Neural crest cell (in vitro differentiated cells): ENCODE measurements at places on chromosomes 7 and 10.

DNA sequence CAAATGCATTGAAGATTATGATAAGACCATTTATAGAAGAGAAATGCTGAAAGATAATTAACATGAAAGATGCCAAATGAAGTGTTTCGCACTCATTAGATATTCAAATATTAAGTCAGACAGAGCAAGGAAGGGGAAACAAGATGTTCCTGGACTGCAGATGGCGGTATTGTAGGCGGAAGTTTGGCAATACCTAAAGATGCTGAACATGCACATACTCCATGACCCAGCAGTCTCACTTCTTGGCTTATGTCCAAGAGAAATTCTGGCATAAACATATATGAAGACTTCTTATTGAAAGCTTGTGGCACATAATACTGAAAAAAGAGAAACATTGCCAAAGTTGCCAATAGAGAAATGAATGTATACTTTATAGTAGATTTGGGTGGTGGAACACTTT is 325.4 kb upstream of the SEMA3C start:
- DNase-seq = no peak

GRCh38 chr7:36875794-36876193 is 151.5 kb upstream of the AOAH start:
- DNase-seq = no peak

- DNase-seq = no peak
Measured at GRCh38 chr10:27529010-27529783, 25.1 kb downstream of the RAB18 start.

GRCh38 chr7:35792873-35793489 is 7.9 kb upstream of the SEPTIN7 start:
- DNase-seq = no peak

DNA sequence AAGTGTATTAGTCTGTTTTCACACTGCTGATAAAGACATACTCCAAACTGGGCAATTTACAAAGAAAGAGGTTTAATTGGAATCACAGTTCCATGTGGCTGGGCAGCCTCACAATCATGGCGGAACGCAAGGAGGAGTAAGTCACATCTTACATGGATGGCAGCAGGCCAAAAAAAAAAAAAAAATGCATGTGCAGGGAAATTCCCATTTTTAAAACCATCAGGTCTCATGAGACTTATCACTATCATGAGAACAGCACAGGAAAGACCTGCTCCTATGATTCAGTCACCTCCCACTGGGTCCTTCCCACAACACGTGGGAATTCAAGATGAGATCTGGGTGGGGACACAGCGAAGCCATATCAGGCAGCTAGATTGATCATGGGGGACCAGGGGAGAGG is 136.8 kb downstream of the EXOC4 start:
- DNase-seq = no peak

DNA sequence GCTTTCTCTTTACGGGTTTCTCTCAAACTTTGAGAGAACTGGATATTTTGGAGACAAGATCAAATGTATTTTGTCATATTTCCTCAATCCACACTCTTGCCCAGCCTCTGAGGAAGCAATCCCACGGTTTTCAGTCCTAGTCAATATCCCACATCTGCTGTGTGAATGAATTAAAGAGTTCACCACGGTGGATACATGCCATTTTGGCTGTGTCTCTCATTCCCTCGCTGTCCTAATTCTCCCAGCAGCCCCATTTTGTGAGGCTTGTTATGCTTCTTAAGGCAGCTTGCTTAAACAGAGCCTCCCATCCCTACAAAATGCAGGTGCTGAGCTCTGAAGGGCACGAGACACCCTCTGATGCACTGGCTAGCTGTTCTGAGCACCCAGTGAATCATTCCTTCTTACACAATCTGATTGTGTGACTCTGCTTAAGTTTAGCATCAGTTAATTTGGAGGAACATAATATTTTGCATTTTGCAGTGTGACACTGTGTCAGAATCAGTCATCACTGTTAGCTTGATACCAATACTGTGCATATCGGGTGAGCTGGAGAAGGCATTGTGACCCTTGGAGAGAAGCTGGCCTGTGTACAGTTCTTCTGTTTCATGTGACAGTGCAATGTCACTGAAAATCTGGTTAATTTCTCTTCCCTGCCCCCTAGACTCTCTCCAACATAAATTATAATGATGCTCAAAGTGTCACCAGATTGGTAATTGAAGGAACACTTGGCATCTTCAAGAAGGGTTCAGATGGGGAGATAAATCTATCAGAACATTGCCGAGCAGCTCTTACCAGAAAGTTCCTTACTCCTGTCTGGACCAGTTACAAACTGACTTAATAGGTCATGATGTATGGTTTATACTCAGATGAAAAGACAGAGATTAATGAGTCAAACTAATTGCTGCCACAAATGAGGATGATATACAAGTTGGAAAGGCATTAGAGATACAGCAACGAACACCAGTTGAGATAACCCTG is 103.7 kb upstream of the AOAH start:
- no peak for DNase-seq

DNA sequence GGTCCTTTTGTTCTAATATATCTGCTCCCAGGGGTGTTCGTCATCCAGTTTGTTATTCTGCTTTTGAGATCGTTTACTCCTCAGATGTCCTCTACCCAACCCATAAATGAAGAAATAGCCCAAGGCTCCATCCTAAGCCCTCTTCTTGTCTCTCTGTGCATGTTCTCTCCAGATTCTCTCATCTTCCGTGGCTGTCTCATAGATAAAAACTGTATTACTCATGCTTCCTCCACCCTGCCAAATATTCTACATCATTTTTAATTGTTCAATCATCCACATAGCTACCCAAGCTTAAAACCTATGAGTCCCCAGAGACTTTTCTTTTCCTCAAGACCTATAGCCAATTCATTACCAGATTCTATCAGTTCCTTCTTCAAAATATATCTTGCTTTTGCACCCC is 44.9 kb downstream of the CAV1 start:
- no peak for DNase-seq

- DNase-seq = no peak
Measured at GRCh38 chr7:25624051-25624450, 395.8 kb upstream of the NPVF start.

GRCh38 chr7:148621563-148621962 is 31.0 kb downstream of the C7orf33 start:
- DNase-seq = no peak

DNA sequence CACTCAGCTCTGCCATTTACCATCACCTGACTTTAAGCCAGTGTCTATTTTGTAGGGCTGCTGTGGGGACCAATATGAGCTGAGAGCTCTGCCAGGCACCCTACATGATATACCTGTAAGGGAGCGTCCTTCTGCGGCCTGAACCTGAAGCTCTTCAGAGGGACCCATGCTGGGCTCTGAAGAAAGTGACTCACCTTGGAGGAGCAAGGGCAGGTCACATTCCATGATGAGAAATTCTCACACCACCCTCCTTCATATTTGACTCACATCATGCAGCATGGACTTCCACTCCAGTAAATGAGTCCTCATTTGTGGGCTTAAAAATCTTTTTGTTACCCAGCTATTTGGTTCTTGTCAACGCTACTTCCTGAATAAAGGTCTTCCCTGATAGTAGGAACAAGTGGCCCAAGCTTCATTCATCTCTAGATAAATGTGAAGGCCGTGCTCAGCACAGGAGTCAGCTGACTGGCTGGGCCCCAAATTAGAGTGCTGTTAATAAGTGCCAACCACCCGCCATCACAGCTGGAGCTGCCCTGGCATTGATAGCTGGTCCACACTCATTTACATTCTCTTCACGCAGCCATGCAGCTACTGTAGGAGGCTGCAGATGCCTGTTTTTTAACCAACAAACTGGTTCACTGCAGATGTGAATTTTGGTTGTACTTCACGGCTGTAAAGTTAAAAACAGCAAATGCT is 78.4 kb downstream of the RNF216 start:
- DNase-seq = no peak

DNA sequence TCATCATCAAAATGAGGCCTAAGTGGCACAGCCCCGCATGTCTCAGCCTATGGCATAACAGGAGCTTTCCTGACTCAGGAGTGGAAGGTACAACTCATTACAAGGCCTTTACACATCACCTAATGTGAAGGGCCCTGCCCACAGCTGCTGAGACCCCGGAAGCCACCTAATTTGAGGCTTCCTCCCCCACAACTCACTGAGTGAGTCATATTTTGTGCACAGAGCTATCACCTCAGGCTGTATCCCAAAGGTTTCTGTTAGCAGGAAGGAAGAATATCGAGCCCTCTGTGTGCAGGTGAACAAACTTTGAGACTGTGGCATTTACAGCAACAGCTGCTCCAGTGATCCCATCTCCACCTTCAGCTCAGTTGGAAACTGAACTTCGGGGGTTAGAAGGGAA is 20.6 kb downstream of the HTR5A start:
- DNase-seq = no peak

DNA sequence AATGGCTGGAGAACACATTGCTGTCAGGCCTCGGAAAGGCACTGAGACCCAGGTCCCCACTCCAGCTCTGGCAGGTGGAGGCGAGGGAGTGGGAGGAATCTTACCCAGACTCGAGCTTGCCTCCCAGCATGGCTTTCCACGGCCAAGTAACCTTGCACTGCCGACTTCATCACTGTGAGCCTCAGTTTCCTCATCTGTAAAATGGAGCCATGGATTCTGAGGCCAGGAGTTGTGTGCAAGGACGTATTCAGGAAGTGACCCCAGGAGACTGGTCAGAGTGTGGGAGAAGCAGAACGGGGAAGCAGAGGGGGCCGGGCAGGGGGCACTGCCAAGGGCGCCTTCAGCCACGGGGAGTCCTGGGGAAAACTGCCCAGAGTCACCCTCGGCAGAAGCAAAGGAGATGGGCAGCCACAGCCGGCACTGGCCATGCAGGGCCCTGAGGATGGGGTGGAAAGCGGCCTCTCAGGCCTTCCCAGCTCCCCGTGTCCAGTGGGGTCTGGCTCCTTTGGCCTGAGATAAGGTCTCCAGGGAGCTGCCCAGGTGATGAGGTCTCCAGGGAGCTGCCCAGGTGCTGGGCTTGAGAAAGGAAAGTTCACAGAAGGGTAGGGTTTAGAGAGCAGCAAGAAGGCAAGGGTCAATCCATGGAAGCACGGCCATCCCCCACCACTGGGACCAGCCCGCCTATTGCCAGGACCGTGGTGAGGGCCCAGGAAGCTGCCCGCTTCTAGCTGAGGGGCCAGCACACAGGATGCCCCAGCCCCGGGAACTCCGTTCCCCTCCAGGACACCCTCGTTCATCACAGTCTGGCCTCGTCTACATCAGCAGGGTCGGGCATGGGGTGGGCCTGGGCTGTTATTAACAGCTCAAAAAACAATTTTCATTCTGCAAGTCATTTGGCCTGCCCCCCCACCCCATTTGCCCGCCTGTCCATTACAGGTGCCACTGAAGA is 34.3 kb upstream of the EN2 start:
- no peak for DNase-seq

GRCh38 chr7:149720372-149721083 is 52.9 kb downstream of the ZNF467 start:
- peak; percentile 31 for DNase-seq

- DNase-seq = no peak
Measured at GRCh38 chr10:3537518-3537917, 247.5 kb downstream of the KLF6 start.

- DNase-seq = no peak
Measured at GRCh38 chr7:88111954-88112471, 107.8 kb downstream of the SRI start.

DNA sequence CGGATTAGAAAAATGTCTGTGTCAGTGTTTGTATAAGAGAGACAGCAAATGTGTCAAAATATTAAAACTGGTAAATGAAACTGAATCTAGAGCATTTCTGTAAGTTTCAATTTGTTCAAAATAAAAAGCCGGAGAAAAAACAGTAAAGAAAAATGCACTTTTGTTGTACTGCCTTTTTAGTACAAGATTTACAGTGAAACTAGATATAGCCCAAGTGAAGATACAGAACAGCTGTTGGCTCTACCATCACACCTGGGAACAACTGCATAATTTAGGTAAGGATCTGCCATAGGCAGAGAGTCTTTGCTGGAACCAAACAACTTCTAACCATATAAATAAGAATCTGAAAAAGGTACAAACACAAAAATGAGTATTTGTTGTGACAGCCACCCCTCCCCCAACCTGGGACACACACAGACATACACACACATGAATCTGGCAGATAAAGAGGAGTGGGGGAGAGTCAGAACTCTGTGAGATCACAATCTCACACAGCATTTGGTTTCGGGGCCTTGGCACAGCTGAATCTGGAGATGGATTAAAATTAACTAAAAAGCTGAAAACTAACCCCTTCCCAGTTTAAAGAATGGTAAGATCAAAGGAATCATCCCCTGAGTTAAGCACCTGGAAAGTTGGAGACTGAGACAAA is 54.8 kb downstream of the DPY19L1 start:
- no peak for DNase-seq

DNA sequence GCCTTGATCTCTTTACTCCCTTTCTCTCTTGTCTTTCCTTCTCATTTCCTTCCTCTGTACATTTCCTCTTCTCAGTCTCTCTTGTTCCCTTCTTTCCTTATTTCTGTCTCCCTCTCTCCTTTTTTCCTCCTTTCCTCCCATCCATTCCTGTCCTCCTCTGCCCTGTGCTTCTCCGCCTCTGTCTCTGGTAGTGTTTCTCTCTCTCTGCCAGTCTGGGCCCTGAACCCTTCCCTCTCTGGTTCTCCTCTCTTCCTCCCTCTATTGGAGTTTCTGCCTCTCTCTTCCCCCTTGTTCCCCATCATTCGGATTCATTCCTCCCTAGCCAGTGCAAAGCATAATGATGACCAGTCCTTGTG is 13.2 kb upstream of the PAX2 start:
- DNase-seq = no peak

DNA sequence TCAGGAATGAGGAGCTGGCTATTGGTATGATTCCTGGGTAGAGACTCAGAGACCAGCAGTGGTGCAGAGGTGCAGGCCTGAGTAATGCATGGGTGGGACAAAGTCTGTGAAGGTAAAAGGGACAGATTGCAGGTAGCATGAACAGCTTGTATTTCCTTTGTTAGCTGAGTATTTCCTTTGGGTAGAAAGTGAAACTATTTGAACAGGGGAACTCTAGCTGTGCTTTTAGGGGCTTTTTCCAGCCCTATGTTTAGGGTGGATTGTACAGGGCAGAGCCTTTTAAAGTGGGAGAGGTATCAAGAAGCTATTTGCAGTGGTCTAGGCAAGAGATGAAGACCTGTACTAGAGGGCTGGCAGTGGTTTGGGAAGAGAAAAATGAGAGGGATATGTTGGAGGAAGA is 739.9 kb downstream of the REEP3 start:
- no peak for DNase-seq

DNA sequence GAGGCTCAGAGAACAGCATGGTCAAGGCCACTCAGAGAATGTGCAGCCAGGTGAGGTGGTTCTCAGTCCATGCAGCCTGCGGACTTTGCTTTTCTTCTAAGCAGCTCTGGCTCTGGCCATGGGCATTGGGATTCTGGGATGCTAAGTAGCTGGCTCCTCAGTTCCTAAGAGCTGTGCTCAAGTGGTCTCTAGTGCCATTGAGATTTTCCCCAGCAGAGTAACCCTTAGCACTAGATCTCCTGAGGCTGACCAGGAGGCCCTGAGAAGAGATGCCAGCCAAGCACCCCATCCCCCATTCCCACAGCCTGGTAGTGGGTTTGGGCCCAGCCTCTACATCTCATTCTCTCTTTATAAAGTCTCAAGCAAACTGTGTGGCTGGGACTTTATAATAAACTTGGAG is 77.1 kb downstream of the KCNMA1 start:
- DNase-seq = no peak

GRCh38 chr10:126119599-126119998 is 223.2 kb downstream of the FANK1 start:
- DNase-seq = no peak

GRCh38 chr7:48786951-48787350 is 137.4 kb upstream of the CDC14C start:
- DNase-seq = no peak
